Fibroblast of skin of left quadriceps (primary cell): ENCODE measurements at places on chromosomes 6 and 20.

GRCh38 chr6:126300126-126300525 is 39.8 kb upstream of the CENPW start:
- DNase-seq: no peak

GRCh38 chr20:16284385-16285100 is 288.7 kb downstream of the KIF16B start:
- no peak for DNase-seq

GRCh38 chr20:44463466-44463865 is 12.2 kb upstream of the TTPAL start:
- no peak for DNase-seq

GRCh38 chr6:164378330-164378729 is 931.1 kb downstream of the C6orf118 start:
- no peak for DNase-seq
